Activated naive CD4-positive, alpha-beta T cell treated with anti-CD3 and anti-CD28 coated beads, Interleukin-2, amount 50 U/mL, for 16 hours (primary cell): ENCODE measurements at places on chromosomes 6 and 20.

- DNase-seq = no peak
Measured at GRCh38 chr6:116456106-116456505, 5.1 kb upstream of the CALHM6 start.

GRCh38 chr20:44072384-44072783, 114.6 kb downstream of the JPH2 start:
- DNase-seq = no peak

GRCh38 chr20:1377984-1378734, 14.7 kb downstream of the FKBP1A start:
- DNase-seq = no peak

GRCh38 chr6:158222066-158222465, 53.9 kb downstream of the GTF2H5 start:
- no peak for DNase-seq

DNA sequence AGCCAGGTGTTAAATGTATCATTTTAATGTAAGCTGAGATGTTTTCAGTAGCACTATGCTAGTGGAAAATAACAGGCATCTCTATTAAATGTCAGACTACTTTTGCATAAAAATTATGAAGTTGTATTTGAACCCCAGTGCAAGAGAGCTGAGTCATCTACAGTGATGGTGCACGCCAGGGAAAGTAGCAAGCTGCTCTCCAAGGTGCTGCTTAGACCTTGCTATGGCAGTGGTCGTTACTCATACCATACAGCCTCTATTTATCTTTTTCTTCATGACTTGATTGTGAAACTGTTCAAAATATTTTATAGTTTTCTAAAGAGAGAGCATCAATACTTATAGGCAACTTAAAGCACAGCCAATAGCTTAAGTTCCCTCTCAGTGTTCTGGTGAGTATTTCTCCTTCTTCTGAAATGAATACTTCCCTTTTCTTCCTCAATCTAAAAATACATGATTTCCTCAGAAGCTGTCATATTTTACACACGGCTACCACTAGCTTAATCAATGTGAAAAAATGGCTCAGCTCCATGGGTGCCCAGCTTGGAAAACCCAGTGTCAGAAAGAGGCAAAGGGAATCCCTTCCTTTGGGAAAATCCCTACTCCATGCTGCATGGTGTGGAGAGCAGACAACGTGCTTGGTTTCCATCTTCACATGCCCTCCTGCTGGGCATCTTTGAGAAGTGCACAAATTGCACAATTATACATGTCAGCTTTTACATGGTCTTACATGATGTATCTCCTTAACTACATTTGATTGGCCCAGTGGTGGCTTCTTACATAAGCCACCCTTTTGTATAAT, 105.6 kb downstream of the ELOVL4 start:
- no peak for DNase-seq

GRCh38 chr6:4860387-4860786, 84.2 kb downstream of the CDYL start:
- no peak for DNase-seq

DNA sequence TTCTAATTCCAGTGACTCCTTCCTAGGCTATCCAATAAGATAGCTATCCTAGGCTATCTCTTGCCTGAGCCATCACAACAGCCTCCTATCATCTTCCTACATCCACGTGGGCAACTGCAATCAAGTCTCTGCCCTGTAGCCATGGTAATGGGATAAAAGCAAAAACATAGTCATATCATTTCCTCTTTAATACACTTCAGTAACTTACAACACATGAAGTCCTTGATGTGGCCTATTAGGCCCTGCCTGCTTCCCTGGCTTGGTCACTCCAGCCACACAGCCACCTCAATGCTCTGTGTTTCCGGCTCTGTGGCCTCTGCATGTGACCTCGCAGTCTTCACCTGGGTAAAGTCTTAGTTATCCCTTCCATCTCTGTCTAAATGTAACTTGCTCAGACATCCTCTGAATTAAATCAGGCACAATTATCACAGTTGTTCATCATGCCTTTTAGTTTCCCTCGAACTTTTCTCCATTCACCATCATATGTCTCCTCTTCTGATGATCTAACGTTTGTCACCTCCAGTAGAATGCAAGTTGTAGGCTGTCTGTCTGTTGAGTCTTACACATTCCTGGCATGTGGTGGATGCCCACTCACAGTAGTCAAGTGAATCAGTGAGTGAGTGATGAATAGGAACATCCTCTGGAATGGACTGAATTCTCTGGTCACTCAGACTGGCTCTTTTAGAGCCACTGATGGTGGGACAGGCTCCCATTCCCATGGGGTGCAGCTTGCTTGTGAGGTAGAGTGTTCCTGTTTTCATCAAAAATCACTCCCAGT, 229.4 kb downstream of the TBC1D7 start:
- DNase-seq = no peak

DNA sequence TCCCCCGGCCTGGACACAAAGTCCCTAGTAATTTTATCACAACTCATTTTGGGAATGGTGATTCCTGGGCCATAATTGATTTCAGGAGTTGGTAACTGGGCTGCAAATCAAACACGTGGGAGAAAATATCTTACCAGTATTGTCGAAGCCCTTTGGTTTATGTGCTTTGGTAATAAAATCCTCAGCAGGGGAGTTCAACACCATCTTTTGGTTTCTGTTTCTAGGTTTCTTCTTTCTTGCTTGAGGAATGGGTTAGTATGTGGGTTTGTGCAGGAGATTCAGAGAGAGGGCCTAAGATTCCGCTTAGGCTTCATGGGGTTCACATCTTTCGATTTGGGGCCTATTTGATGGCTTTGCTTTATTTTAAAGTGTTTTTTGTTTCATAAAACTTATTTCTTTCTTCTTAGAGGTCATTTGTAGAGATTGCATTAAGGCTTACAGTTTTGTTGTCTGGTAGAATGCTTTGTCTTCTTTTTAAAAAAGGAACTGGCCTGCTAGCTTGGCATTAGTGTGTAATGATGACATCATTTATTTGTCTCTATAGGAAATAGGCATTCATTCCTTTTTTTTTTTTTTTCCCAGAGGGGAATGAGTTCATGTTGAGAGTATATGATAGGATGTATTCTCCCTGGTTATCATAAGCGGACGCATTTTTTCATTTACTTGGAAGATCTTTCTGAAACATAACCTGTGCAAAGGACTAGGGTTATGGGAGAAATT, 45.8 kb downstream of the CYP24A1 start:
- DNase-seq = no peak

GRCh38 chr6:69089539-69089938, 454.5 kb downstream of the ADGRB3 start:
- no peak for DNase-seq

DNA sequence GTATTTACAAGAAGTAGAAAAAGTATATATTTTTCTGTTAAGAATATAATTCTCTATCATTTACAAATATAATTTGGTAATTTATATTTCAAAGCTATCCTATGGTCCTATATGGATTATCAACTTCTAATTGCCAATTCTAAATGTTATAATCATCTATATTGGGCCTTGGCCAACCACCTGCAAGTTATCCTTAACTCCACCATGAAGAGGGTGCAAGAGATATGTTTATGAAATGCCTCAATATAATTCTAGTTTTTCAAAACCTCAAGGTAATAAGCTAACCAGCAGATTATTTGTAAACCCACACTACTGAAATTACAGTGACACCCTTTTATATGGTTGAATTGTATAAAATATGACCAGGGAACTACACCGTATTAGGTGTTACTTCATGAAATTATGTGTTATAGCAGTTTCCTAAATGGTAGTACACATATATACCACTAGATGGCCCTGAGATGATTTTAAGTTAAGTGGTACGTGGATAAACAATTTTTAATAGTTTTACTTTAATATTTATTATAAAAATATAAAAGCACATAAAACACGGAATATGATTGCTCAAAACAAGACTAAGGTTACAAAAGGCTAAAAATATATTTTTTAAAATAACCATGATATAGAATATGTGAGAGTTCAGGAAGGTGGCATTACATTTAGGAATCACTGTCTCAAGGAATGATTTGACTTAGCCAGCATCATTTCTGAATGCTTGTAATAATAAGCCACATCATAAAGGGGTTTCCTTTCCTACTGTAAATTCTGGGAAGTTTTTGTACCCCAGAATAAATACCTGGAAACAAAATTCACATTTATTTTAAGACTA, 9.8 kb upstream of the PNISR start:
- no peak for DNase-seq

- no peak for DNase-seq
Measured at GRCh38 chr6:157908369-157909281, 73.0 kb upstream of the SYNJ2 start.

- DNase-seq = peak; percentile 42
Measured at GRCh38 chr20:37095108-37095598, 644 bp downstream of the RBL1 start.

- DNase-seq = no peak
Measured at GRCh38 chr6:114315831-114316595, 26.8 kb downstream of the HS3ST5 start.

DNA sequence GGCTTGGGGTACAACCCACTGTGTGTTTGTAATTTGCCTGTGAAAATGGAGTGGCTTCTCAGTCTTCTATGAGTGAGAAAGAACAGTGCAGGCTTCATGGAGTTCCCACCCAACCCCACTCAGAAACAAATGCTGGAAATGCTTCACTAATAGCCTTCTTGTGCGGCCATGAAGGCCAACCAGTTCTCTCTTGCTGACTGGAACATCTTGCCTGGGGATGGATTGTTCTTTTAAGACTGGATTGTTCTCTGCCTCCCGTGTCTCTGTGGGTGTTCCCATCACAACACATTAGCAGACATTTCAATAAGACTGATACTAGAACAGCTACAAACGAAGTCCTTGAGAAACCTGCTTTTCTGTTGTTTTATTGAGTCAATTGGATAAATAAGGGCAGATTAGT, 110.6 kb downstream of the PPP1R14C start:
- no peak for DNase-seq

DNA sequence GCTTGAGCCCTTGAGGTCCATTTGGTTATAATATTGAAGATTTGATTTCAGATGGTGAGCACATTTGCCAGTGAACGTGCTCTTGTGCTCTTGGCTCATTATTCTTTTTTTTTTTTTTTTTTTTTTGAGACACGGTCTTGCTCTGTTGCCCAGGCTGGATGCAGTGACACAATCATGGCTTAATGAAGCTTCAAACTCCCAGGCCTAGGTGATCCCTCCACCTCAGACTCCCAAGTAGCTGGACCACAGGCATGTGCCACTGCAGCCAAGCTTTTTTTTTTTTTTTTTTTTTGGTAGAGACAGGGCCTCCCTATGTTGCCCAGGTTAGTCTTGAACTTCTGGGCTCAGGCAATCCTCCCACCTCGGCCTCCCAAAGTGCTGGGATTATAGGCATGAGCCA, 176.2 kb downstream of the KLHL32 start:
- no peak for DNase-seq

DNA sequence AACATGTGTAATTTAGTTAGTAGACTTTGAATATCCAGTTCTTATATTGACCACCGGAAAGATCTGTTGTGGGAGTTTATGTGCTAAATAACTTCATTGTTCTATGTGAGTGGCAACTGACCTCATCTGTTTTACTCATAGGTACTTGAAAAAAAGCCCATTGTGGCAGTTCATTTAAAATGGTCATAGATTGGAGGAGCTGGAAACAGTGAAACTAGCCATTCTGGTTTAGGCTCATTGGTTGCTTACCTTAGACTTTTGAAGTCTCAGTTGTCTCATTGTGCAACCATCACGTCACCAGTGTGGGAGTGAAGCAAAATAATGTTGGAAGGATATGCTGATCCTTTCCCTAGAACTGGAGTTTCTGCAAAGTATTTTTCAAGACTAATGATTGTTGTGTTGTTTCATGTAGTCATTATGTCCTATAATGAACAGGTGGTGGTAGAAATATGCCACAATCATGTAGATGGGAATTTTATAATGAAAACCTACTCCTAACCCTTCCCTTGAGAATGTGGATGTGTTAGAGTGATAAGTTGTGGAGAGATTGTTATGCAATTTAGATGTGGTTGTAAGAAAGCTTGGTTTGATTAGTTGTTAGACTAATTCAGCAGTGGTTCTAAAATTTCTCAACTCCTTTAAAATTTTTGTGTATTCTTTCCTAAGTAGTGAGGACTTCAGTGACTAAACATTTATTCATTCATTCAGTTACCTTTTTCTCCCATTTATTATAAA, 18.3 kb downstream of the DSP start:
- DNase-seq = no peak

- DNase-seq = no peak
Measured at GRCh38 chr6:15341311-15342001, 95.6 kb downstream of the JARID2 start.

DNA sequence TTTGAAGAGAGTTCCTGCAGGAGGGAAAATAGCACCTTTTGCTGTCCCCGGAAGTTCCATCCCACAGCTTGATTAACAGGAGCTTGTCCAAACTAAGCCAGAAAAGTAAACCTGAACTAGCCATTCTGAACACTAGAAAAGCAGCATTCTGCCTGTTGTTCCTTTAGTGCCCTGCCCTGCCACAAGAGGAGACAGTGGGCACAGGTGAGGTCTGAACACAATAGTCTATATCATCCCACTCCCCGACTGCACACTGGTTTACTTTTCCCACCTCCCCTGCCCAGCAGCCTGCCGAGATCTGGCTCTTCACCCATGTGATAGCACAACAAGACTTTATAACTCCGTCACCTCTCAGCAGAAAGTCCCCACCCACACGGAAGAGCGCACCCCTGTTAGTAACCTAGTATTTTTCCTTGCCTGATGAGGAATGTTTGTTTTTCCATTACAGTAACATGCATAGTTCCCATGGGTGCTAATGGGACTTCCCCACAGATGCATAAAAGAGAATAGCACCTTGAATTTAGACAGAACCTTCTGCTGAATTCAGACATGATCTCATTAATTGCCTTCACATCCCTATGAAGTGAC, 59.7 kb downstream of the TFAP2A start:
- no peak for DNase-seq

DNA sequence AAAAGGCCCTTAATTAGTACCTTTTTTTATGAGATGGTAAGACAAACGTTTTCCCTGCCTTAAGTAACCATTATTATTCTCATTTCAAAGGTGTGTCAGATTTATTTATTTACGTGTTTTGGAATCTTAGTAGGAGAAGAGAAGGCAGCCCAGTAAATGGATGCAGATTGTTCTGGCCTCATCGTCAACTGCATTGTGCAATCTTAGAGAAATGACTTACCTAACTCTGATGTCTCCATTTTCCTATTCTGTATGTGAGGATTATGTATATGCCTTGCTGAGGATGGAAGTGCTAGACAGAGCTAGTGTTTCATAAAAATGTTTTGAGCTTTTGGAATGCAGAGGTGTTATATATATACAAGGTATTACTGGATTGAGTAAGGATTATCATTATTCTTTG, 97.0 kb upstream of the JAG1 start:
- DNase-seq = no peak

GRCh38 chr6:139588734-139589593, 214.5 kb upstream of the CITED2 start:
- no peak for DNase-seq

GRCh38 chr6:164569509-164569908, 739.9 kb downstream of the C6orf118 start:
- DNase-seq = no peak

GRCh38 chr6:157025437-157025836, 248.3 kb downstream of the ARID1B start:
- no peak for DNase-seq

- no peak for DNase-seq
Measured at GRCh38 chr6:155455766-155456165, at the start of gene NOX3. NOX3 (minus strand) TSS chr6:155455839; CDS start chr6:155455800, 39 bp downstream.
